Cortex of kidney (tissue), 1 donor: ENCODE measurements at places on chromosomes 6 and 20.

DNA sequence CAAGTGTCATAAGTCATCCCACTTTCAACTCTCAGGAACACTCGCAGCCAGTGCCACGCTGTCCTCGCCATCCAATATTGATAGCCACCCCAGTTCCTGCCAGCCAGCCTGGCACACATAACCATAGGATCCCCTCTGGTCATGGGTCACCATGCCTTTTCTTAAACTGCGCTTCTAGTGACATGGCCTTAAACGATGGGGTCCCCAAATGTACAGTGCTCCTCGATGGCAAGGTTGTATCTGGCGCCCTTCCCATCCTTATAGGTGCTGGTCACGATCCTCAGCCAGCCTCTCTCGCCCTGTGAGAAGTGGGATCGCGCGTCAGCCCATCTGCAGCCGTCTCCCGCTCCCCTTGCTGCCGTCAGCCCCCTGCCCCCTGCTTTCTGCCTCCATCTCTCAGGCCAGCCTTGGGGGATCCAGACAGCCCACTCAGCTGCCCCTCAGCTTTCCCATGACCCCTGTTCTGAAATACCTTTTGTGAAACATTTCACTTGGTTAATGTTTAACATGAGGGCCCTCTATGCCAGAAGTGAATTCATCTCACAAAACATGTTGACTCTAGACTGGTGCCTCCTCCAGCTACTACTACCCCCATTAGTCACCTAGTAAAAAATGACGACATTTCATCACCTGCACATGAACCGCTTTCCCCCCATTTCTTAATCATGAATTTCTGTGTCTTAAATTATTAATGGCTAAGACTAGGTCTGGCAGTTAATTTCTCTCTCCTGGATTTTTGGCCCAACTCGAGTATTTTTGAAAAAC lies 11.4 kb downstream of the CTSZ start:
- DNase-seq = no peak

DNA sequence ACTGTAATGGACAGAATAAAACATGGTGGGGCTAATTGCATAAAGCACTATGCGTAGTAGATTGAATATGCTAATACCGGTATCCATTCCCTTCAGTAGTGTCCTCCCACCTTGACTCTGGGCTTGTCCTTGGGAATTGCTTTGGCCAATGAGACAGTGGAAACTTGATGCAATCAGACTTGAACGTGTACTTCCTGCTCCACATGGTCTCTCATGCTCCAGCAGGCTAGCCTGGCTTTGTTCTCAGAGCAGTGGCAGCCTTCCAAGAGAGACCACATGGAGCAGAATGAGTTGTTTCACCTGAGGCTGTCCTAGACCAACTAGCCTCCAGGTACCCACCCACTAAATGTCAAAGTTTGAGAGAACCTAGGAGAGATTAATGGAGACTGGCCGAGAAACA lies 37.0 kb upstream of the BTBD3 start:
- no peak for DNase-seq

GRCh38 chr20:6008254-6008653 lies 45.6 kb downstream of the LRRN4 start:
- DNase-seq = no peak

DNA sequence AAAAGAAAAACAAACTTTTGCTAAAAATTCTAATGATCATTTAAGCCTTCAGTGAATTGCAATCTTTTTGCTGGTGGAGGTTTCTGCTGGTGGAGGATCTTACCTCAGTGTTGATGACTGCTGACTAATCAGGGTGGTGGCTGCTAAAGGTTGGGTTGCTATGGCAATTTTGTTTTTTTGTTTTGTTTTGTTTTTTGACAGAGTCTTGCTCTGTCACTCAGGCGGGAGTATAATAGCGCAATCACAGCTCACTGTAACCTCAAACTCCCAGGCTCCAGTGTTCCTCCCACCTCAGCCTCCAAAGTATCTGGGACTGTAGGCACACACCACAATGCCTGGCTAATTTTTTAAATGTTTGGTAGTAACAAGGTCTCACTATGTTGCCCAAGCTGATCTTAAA lies 94.7 kb downstream of the ANKRD6 start:
- no peak for DNase-seq

DNA sequence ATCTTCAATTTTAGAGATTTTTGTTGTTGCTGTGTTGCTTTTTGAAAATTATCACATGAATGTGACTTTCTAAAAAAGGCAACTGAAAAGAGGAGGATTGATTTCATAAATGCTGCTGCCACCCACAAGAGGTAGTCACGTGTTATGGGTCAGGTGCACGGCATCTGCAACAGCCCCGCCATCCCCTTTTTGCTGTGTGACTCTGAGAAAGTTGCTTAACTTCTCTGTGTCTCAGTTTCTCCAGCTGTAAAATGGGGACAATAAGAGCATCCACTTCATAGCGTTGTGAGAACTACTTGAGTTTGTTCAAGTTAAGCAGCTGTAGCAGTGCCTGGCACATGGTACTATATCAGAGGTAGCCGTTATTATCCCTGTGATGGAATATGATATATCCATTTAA lies 10.7 kb downstream of the CCN5 start:
- no peak for DNase-seq

GRCh38 chr20:57633945-57634491 lies 13.8 kb upstream of the ZBP1 start:
- no peak for DNase-seq

GRCh38 chr6:130885392-130886192 lies 58.4 kb downstream of the SMLR1 start:
- DNase-seq = no peak

DNA sequence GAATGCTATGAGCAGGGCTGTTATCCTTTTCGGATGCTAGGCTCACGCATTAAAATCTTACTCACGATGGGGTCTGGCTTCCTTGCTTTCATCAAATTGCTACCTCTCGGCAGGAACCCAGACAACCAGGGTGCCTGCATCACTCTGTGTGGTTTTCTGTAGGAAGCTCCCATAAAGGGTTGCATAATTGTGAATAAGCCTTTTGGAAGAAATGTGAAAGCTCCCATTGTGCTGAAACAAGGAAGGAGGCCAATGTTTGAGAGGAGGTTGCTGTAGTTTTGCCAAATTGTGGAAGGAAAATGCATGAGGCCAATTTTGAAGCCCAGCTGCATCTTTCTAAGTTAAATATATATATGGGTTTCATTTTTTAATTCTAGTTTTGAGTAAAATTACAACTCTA lies 615.5 kb downstream of the C6orf118 start:
- DNase-seq = no peak

- DNase-seq = no peak
These were observed 115.3 kb upstream of the MRPS10 start for GRCh38 chr6:42332916-42333315.

- DNase-seq = no peak
These were observed 334.2 kb downstream of the CD83 start for GRCh38 chr6:14451594-14452374.

GRCh38 chr6:153938876-153939275 lies 100.2 kb upstream of the OPRM1 start:
- DNase-seq = no peak

DNA sequence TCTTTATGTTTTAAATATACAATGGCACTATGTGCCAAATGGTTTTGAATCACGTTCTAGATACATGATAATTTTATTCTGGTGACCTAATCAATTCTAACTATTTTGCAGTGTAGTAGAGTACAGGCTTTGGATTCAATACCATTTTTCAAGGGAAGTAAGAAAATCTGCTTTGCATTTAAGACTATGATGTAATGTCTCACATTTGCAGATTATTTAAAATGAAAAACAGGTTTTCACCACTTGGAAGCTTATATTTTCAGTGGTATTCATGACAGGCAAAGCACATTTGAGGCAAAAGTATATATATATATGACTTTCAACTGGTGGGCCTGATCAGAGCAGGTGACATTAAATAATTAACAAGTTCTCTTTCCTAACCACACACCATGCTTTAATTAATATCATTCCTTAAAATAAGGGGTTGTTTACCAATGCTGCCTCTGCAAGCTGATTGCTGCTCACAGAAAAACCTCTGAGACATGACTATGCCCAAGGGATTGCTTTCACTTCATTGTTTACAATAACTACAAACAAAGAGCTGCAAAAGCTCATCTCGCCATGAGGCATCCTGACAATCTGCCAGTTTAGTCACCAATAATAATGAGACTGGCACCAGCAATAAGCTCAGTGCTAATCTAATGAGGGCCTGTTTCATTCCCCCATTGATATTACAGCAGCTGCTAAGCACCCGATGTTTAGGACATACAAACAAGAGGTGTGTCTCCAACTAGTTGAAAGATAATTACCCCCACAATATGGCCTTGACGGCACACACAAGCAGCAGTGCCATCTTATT lies 1176.0 kb upstream of the GJE1 start:
- DNase-seq = no peak
